ENCODE measurements at places on chromosomes 3 and 15.
A peak's percentile ranks its signal among the peaks of the same experiment; 100 is the strongest.

GRCh38 chr3:82080792-82081191 is 319.3 kb upstream of the GBE1 start:
- no peak for DNase-seq

DNA sequence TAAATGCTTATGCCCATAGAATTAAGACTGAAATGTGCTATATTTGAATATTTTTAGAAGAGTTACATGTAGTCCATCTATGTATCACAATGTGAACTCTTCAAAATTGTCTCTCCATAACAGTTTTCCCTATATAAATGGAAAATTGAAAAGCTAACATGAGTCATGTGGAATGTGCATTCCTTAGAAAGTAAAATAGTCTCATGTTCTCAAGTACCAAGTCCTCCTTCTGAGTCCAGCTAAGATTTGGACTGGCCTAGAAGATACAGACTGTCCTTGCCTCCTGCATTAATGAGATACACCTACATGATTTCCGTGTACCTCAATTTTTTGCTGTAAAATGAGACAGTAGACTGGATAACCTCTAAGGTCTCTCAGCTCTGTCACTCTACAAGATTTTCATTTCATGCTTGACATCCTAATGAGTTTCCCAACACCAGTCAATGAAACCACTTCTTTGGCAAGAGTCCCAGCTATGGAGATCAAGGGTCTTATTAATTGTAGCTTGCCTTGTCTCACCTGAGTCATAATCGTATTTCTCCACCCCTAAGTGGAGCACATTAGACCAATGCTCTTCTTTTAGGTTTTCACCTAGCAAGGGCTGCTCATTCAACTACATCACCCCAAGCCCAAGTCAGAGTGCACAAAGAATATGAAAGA is 350.6 kb upstream of the IL12A start:
- no peak for DNase-seq

- DNase-seq = no peak
Observed at GRCh38 chr3:56689303-56689702, 6.2 kb upstream of the TASOR start.

GRCh38 chr3:45496555-45496954 is 98.0 kb upstream of the LIMD1 start:
- peak; percentile 78 for DNase-seq

GRCh38 chr15:66390678-66391077 is 4.0 kb downstream of the MAP2K1 start:
- no peak for DNase-seq

Measured in lung (tissue), 17 donors.